ENCODE measurements at places on chromosomes 11 and 22.

DNA sequence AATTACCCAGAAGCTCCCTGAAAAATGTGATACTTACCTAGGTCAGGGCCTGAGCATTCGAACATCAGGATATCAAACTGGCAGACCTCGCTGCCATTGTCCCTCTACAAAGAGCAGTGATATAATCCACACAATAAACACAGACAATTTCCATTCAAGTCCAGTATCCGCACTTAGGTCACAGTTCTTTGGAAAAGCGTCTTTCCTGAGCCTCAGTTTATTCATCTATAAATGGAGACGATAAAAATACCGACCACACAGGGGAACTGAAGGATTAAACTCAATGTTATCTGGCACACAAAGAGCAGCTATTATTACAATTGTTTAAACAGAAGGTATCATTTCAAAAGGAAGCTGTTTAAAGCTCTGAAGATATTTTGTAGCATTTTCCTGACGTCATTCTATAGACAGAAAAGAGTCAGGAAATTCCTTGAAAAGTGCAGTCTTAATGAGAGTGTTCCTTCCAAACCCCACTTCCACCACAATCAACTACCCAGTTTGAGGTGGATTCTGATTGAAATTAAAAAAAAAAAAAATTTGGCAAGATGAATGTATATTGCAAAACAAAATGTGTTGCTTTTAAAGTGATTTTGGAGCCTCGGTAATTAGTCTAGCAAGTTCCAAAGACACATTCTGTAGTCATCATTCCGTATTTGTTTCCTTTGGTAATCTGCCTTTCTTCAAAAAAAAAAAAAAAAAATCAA lies 47.2 kb upstream of the IGSF9B start:
- DNase-seq: no peak

DNA sequence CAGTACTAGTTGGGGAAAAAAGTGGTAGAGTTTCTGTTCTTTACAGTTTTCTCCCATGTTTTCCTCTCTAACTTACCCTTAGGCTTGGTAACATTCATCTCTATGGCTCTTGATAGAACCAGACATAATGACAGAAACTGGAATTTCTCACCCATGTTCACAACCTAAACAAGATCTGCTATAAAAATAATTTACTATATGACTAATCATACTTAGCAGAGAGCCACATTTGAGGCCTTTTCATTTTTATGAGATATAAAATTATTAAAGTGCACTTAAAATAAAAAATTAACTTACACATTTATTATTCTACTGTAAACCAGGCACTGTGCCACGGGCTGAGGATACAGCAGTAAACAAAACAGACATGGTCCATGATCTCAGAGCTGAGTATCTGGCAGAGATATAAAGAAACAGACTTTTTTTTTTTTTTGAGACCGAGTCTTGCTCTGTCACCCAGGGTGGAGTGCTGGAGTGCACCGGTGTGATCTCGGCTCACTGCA lies 98.1 kb downstream of the GAB2 start:
- DNase-seq: no peak

GRCh38 chr22:24026056-24026455 lies 15.0 kb downstream of the CABIN1 start:
- DNase-seq: no peak

GRCh38 chr22:46897246-46897623 lies 134.8 kb downstream of the TBC1D22A start:
- DNase-seq: peak; percentile 42

DNA sequence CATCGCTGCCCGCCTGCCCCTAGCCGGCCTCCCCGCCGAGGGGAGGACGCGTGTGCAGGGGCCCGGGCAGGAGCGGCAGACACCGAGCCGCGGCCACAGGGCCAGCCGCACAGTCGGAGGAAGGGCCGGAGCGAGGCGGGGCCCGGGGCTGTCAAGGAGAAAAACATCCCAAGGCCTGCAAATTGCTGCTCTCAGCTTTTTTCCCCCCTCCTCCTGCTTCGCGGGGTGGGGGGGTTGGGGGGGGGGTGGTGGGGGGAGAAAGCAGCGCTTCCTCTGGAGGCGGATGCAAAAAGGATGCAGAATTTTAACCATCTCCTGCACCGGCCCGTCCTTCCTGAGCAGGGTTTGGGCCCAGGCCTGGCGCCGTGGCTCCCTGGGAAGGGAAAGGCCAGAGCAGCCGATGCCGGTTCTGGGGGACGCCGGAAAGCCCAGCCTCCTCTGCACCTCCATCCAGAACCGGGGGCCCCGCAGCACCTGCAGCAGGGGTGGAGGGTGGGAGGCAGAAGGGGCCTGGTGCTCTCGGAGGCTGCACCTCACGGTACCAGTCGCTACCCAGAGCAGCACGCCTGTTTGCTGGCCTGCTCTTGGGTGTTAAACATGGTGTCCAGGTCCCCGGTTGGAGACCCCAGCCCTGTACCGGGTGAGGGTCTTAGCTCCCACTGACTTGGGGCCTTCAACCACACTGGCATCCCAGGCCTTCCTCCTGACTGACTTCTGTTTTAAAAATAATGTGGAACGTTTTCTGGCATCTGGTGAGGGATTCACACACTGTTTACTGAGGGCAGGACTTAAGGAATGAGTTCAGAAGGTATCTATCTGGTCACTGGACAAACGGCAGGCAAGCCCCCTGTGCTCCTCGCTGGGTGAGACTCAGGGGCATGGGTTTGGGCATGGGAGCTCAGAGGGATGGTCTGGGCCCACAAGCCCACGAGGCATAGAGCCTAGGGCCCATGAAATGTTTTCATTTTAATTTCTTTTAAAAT lies 77.4 kb upstream of the WNT7B start:
- peak; percentile 88 for DNase-seq

DNA sequence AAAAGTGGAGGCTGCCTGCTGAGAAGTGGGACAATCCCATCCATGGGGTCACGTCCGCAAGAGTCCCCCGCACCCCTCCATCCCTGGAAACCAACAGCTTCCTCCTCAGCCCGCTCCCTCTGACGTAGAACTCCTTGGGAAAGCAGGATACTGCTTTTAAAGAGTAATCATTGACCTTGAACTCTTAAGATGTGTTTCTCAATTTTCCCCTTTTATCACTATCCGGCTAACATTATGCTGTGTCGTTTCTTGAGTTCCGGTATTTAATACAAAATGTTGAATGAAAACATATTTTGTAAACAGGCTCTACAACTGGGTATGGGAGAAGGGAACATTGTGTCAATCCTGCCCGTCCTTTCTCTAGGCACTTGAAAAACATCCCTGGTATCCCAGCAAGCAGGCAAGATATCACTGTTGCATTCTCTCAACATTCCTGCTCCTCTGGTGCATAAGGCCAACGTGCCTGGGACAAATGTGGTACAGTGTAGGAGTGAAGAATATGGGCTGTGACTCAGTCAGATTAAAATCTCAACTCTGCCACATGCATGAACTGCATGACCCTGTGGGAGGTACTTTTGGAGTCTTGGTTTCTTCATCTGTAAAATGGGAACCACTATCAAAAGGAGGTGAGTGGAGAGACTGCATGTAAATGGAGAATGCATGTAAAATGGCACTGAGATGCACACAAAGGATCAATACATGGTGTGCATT lies 52.8 kb downstream of the WT1 start:
- no peak for DNase-seq

DNA sequence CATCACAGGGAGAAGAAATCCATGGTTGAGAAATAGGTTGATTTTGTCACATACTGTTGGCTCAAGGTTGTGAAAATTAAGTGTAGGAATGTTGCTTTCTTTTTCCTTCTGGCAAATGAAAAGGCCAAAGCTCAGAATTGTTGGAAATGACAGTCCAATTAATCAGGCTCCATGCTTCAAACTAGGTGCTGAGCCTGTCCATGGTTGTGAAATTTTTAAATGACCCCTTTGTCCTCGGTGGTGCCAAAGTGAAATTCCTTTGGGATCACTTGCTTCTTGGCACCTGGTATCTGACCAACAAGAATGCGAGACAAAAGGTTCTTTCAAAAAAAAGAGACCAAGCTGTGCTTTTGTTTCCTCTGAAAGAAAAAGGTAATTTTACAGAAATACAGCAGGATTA lies 451.9 kb downstream of the ETS1 start:
- DNase-seq: no peak

DNA sequence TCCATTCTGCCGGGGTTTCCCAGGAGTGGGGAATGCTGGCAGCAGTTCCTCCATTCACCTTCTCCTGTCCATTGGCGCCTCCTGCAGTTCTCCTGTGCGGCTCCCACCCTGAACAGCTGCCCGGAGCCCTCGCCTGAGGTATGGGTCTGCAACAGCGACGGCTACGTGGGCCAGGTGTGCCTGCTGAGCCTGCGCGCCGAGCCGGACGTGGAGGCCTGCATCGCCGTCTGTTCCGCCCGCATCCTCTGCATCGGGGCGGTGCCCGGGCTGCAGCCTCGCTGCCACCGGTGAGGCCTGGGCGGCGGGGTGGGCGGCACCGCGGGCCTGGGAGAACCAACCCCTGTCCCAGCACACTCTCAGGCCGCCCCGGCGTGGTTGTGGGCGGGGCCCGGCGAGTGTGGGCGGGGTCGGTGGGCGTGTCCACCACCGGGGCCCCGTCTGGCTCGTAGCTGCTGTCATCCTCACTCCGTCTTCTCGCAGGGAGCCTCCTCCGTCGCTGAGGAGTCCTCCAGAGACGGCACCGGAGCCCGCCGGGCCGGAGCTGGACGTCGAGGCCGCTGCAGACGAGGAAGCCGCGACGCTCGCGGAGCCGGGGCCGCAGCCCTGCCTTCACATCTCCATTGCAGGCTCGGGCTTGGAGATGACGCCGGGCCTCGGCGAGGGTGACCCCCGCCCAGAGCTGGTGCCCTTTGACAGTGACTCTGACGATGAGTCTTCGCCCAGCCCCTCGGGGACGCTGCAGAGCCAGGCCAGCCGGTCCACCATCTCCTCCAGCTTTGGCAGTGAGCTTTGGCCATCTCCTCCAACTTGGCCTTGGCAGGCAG lies 14.0 kb upstream of the RELT start:
- no peak for DNase-seq

DNA sequence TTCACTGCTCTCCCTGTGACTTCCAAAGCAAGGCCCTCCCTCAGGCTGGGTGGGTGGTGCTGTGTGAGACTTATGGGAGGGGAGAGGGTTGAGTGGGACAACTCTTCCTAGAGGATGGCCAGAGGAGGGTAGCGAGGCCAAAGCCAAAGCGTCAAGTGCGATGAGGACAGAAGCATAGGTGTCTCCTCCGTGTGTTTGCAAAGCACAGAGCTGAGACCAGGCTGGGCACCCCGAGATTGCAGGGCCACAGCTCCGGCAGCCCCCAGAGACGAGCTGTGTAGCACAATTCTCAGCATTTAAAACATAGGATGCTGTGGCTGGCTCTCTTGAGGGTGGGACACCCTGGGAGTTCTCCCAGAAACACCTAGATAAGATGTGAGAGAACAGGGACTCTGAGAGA lies 1374.5 kb downstream of the BRD1 start:
- DNase-seq: peak; percentile 50

DNA sequence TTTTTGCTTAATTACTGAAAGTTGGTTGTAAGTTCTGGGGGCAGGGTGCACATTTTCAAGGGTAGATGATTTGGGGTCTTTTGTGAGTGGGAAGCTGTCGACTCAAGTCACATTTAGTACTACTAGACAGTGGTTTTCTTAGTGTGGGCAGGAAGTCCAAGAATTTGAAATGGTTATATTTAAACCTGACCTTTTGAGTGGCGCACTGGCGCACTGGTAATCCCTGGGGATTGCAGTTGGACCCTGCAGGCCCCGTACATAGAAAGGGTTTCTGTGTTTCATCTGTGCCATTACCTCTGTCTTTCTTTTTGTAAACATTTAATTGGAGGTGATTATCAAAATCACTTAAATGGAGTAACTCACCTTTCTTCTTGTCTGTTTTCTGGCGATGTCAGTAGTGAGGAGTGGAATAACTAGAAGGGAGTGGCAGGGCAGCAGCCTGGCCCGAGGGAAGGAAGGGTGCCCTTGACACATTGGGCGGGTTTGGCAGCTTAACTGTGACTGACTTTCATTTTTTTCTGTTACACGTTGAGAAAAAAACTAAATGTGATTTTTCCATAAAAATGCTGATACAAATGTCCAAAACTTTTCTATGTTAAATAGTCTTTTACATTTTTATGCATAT lies 101.8 kb upstream of the GAL start:
- DNase-seq: no peak

- DNase-seq: no peak
Measured at GRCh38 chr11:119991669-119992068, 146.2 kb downstream of the TRIM29 start.

DNA sequence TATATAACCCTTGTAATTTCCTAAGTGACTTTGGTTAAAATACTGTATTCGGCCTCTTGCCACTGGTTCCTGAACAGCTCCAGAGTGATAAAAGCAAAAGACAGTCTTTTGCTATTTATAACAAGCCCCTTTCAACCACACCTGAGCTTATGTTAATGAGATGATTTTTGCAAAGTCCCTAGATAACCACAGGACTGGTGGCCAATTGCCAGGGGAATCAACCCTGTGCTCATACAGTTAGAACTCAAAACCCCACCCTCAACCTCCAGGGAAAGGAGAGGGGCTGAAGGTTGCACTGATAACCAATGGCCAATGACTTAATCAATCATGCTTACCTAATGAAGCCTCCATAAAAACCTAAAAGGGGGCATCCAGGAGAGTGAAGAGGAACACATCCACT lies 77.9 kb downstream of the SIK3 start:
- DNase-seq: no peak

GRCh38 chr11:67420646-67421429 lies 5.4 kb downstream of the CARNS1 start:
- DNase-seq: peak; percentile 97

DNA sequence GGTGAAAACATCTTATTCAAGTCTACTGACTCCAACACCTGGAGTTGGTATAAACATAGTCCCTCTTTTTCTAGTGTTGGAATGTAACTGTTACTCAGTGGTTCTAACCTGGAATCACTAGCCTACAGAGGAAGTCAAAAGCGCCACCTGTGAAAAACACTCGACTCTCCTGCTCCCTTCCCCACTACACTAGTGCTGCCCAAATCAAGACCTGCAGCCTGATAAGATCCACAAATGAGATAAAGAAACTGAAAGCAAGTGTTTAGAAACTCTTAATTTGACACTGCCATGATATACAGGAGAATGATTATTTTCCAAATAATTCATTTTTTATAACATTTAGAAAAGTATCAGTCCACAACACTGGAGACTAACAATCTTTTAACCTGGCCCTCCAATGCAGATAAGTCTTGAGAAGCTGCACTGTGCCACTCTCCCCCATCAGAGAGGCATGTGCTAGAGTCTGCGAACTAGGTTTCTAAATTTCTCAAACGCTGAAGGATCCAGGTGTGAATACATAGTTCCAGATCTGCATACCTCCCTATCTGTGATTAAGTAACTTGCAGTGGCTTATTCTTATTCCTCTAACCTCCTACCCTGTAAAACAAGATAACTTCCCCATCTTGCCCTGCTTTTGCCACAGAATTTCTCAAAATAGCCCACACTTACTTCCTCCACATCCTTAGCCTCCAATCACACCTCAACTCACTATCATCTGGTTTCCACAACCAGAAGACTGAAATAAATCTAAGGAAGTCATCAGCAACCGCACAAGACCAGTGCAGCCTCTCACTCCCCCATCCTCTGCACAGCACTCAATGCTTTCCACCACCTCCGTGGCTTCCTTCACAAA lies 88.1 kb downstream of the RRAS2 start:
- DNase-seq: no peak

Data from aorta (tissue), 5 donors.